Thoracic aorta (tissue), 2 donors: ENCODE measurements at places on chromosomes 3 and 15. TPM values are rescaled to one million over a fixed set of nuclear protein-coding genes. Genes with fewer than 3 reads are reported as not detected.

Gene VPS8
- total RNA-seq, result 40.1 TPM

Gene MESP1
- 0.95 TPM for total RNA-seq

Gene SECISBP2L
- 34.9 TPM for total RNA-seq

- no peak for DNase-seq
These were observed 31.0 kb downstream of the NXPE3 start for GRCh38 chr3:101810022-101810418.

GRCh38 chr3:12586403-12586802 is 29.5 kb downstream of the MKRN2 start:
- DNase-seq, result no peak

GRCh38 chr3:71868876-71869275 is 83.9 kb upstream of the PROK2 start:
- DNase-seq, result no peak

DNA sequence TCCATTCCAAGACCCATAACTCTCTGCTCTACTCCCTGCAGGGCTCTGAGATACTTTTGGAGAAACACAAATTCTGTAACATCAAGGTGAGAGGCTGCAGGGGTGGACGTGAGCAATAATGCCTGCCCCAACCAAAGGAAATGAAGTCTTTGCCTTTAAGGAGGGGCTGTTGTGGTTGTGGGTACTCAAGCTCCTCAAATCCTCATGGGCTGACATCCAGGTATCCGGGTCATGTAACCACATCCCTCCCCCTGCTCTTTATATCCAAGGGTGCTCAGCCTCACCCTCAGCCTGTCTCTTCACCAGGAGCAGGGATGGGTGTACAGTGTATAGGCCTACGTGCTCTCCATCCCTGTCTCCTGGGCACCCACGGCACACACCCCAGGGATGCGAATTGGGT is 32.3 kb downstream of the NOX5 start:
- DNase-seq, result no peak

GRCh38 chr3:169759256-169759655 is 5.6 kb downstream of the TERC start:
- DNase-seq, result no peak

DNA sequence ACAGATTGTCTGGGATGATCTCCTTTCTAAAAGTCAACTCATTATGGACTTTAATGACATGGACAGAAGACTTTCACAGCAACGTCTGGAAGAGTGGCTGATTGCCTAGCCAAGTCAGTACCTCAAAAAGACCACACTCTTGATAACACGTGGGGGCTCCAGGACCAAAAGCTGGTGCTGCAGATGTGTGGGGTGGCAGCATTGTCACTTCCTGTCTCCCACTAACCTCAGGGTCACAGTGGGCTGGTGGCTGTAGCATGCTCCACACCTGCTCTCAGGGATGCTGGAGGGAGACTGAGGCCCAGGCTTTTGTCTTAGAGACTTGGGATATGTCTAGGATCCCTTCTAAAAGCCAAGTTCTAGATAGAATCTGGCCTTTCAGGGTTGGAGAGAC is 118.1 kb downstream of the APBA2 start:
- DNase-seq, result no peak

GRCh38 chr3:197302696-197303341 is 4.4 kb upstream of the DLG1 start:
- DNase-seq, result no peak

GRCh38 chr3:120858521-120858920 is 49.5 kb upstream of the STXBP5L start:
- no peak for DNase-seq

- DNase-seq, result no peak
These were observed 155.5 kb downstream of the POLR2M start for GRCh38 chr15:57861815-57862586.
